ENCODE measurements at places on chromosomes 16 and 17.

- no peak for DNase-seq
These were observed 1631.8 kb downstream of the CDH8 start for GRCh38 chr16:60404401-60404800.

DNA sequence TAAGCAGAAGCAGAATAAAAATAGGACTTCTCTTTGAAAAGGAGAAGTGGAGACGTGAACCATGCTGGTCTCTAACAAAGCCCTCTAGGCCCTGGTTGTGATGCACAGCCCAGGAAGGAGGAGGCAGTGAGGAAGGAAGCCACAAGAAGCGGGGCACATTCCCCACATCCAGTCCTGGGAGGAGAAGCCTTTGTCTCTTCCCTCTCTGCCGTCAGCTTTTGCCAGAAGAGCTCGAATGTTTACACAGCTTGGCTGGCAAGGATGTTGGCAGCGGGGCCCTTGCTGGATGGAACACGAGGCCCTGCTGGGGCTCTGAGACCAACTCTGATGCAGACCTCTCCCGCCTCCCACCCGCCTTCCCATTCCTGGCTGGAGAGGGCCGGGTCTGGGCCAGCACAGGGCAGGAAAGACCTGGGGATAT, 91.3 kb downstream of the MAF start:
- DNase-seq: no peak

- DNase-seq: no peak
These were observed 118.3 kb downstream of the RAB11FIP4 start for GRCh38 chr17:31509805-31510177.

- no peak for DNase-seq
These were observed 65.8 kb downstream of the WSCD1 start for GRCh38 chr17:6135996-6136395.

DNA sequence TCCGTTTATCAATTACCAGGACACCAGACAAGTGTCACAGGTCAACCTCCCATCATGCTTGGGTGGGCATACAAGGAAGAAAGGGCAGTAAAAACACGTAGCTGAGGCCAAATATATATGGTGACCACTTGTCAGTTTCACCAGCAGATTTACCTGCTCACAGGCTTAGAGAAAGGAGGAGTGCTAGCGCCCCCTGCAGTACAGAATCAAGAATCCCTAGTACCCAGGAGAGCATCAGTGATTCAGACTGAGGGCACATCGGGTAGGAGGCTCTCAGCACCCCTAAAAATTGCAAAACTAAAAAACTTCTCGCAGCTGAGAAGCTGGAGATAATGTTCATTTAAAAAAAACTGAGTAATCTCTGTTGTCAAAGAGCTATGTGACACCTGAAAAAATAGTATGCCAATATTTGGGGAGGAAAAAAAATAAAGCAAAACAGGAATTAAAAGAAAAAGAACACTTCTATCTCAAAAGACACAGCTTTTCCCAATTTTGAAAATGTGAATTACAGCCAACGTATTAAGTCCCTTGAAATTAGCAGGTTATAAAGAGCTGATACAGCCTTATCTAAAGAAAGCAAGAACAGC, 21.2 kb upstream of the MON1B start:
- DNase-seq: peak; percentile 66

DNA sequence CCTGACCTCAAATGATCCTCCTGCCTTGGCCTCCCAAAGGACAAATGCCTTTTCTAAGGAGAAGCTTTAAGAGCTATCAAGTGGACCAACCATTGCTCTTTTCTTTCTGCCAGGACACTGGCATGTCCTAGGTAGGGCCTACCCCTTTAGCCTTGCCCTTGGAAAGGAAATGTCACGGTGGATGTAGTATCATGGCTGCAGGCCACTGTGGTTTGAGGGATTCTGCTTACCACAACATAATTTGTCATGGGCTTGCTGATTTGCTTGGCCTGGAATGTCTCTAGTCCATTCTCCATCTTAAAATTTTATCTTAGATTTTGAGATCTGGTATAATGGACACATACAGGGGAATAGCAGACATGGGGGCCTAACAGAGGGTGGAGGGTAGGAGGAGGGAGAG, 6.0 kb downstream of the KRT20 start:
- no peak for DNase-seq

DNA sequence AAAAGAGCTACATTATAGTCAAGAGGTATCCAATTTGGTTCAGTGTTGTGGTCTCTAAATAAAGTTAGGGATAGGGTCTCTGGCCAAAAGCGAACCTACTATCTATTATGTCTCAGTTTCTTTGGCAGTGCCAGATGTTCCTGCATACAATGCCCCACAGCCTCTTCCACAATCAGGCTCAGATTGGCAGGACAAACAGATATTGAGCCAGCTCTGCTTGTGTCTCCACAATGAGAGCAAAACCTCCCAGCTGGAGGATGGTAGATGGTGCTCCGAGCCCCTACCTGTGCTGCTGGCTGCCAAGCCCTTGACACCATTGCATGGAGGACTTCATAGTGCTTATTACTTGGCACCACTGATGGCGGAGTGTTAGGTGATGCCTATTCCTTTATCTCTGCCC, 19.7 kb downstream of the PHAF1 start:
- no peak for DNase-seq

GRCh38 chr16:88804552-88805339, 1.2 kb downstream of the CDT1 start:
- peak; percentile 63 for DNase-seq

- no peak for DNase-seq
These were observed 259.8 kb upstream of the MON1B start for GRCh38 chr16:76931186-76931585.

DNA sequence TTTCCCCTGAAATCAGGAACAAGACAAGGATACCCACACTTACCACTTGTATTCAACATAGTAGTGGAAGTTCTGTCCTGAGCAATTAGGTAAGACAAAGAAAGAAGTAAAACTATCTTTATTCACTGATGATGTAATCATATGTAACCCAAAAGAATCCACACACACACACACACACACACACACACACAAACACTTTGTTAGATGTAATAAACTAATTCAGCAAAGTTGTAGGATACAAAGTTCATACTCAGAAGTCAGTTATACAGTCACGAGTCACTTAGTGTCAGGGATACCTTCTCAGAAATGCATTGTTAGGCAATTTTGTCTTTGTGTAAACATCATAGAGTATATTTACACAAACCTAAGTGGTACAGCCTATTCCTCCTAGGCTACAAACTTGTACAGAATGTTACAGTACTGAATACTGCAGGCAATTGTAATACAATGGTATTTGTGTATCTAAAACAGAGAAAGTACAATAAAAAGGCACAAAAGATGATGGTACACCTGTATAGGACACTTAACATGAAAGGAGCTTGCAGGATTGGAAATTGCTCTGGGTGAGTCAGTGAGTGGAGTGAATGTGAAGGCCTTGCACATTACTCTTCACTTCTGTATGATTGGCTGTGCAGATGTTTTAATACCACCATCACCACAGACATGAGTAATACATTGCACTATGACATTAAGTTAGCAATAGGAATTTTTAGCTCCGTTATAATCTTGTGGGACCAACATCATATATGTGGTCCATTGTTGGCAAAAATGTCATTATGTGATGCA, 370.1 kb downstream of the ZFHX3 start:
- no peak for DNase-seq

DNA sequence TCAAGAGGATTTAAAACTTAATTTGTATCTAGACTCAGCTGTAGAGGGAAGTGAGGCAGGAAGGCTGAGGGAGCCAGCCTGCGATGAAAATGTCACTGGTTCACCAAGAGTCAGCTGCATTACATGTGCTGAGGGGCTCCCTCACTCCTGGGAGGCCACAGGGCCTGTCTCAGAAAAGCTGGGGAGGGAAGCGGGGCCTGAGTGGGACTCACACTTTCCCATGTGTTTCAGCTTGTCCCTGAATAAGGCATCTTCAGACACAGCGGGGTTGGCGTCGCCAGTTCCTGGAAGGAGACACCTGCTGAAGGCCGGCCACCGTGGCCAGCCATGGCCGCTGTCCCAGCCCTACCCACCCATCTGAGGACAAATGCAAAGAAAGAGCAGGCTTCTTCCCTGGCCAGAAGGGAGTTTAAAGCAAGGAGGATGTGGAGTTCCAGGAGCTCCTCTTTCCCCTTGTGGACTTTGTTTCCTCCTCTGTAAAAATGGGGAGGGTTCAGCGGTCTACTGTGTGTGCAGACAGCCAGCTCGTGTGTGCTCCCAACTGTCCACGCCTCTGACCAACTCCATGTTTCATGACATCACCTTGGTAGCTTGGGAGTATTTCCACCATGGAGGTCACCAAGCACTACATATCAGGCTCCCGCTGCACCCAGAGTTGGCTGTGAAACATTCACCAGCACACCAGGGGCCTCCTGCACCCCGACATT, 19.2 kb upstream of the MRPS23 start:
- no peak for DNase-seq

DNA sequence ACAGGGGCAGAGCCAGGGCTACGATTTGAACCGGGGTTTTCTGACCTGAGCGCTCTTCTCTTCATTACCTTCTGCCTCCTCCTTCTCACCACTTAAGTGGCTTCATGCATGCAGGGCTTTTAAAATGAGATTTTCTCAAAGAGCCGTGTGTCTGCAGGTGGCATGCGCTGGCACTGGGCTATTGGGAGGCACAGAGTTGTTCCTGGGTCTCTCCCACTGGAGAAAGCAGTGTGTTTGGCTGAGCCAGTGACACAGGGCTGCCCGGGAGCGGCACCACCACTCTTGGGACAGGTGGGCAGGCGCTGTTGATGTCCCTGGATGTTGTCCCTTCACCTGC, 218.8 kb upstream of the CHMP6 start:
- no peak for DNase-seq

DNA sequence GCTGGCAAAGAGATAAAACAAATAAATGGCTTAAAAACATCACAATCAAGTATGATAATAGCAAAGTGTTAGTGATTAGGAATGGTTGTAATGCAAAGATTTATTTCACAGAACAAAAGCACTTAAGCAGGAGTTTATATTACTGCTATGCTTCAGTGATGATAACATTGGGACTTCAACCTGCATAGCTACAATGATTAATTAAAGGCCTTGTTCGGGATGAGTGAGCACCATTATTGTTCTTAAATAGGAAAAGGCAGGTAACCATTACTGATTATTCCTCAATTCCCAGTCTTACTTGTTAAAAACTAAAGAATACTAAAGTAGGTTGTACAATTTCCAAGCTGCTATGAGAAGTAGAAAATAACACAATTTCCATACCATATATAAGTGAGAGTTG, 1247.5 kb upstream of the CDH8 start:
- DNase-seq: no peak

DNA sequence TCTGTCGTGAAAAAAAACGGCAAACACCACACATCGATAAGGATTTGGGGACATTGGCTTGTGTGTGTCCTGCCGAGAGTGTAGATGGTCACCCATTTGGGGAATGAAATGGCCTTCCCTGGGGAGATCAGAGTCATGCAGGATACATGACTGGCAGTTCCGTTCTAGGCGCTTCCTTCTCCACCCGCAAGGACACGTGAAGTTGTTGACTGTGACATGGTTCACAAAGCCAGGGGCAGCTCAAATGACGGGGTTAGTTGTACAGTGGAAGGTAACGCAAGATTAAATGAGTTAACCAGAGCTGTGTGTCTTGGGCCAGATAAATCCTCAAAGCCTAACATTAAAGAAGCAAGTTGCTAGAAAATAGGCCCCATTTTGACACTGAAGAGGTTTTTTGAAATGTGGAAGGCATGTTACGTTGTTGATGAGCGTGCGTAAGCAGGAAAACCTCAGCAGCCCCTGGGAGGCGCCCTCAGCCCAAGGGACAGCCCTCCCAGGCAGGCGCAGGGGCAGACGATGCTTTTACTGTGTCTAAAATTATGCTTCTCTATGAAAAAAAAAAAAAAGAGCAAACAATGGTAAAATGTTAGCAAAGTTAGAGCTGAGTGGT, 35.9 kb upstream of the CHMP6 start:
- no peak for DNase-seq

DNA sequence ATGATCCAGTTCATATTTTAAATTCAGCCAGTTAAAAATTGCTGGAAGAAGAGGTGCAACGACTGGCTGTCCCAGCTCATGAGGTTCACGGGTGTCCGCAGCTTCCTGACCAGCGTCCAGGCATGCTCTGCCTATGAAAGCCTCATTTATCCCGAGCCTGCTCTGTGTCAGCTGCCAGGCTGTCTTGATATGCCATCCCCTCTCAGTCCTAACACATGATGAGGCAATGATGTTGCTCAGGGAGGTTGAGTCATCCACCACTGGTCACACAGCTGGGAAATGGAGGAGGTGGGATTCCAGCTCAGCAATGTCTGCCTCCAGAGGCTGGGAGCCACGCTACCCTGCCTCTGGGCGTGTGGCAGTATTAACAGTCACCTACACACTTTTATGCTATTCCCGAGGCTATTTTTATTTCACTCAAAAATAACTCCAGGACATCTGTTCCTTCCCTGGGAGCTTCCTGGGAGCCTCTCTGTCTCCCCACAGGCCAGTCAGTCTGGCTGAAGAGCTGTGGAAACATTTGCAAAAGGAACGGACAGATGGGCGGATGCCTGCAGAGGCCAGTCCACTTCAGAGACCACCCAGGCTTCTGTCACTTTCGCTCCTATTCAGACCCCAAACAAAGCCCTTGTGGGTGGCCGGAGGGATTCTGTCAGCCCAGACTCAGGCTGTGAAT, 22.5 kb downstream of the RAB11FIP4 start:
- no peak for DNase-seq

DNA sequence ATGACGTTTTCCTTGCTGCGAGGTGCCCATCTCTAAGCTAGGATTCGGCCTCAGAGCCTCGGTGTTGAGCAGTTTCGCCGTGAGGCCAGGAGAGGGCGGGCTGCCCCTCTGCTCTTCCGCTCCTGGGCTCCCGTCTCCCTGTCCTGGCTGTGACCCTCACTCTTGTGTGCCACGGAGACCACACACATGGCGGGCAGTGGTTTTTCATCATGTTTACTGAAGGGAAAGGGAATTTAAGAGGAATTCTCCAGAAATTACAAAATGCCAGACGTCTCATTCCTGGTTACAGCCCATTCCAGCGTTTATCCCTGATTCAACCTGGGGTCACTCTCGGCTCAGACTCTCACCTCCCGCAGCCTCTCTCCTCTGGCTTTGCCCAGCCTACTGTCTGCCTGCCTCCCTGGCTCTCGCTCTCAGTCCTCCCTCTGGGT, 96.8 kb upstream of the ELAC2 start:
- peak; percentile 25 for DNase-seq

GRCh38 chr17:74682471-74683190, 30.1 kb downstream of the CD300LF start:
- no peak for DNase-seq

- no peak for DNase-seq
These were observed 65.6 kb downstream of the SMG6 start for GRCh38 chr17:2237950-2238349.

DNA sequence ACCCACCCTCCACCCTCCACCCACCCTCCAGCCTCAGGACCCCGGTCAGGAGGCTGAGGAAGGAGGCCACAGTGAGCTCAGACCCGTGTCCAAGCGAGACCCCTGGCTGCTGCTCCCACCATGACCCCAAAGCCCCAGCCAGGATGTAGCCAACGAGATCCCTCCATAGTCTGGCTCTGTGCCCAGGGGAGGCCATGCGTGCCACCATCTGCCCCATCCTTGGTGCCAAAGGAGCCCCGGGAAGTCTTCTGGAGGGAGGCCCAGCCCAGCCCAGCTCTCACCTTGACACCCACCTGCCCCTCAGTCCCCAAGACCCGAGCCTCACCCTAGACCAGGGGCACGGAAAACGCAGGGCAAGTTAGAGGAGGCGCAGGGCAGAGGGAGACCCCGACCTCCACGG, 34.2 kb downstream of the PIEZO1 start:
- no peak for DNase-seq

GRCh38 chr17:45950888-45951287, 48.2 kb upstream of the STH start:
- DNase-seq: no peak
